Right ventricle myocardium inferior (tissue), 1 donor: ENCODE measurements at places on chromosomes 5 and 9. TPM values are rescaled to one million over a fixed set of nuclear protein-coding genes. Genes with fewer than 3 reads are reported as not detected.

Gene PCDHB6
- 0.51 TPM for total RNA-seq

Gene PSD2
- not detected for total RNA-seq

Gene FBP2
- 0.54 TPM for total RNA-seq

Gene SLC22A4
- total RNA-seq = 0.57 TPM

Gene RANBP6
- 24.2 TPM for total RNA-seq

Gene SLC27A6
- total RNA-seq = 76.5 TPM

Gene LECT2
- not detected for total RNA-seq

Gene LHX3
- not detected for total RNA-seq

Gene GLRA1
- not detected for total RNA-seq

DNA sequence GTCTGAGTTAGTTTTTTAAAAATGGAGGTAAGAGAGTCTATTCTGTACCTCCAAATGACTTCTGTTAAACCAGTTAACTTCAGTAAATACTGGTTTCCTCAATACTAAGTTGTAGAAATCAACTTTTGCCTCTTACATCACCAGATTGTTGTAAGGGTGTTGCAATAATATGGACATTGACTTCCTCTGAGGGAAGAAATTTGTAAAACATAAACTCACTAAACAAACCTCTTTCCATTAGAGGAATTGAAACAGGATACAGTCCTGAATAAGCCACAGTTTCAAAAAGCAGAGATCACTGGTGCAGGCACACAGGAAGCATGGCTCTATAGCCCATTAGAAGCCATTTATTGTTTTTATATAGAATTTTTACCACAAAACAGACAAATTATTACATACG, 32.7 kb upstream of the SLCO6A1 start:
- DNase-seq = no peak

DNA sequence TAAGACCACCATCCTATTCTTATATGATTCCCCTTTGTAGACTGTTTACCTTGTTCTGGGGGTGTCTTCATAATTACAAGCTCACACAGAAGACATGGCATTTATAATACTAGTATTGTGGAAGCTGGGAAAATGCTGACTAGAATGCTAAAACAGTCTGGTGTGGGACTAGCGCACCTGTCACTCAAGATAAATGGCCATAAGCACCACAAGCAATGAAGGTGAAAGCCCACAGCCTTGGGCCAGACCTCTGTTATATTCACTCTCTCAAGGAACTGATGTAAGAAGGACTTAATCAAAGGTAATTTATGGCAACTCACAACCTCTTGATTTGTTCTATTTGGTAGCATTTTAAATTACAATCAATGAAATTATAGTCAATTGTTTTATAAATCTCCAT, 721.5 kb downstream of the SEMA5A start:
- no peak for DNase-seq

- DNase-seq = no peak
Observed at GRCh38 chr9:74949859-74950855, 2.6 kb downstream of the C9orf40 start.

- no peak for DNase-seq
Observed at GRCh38 chr9:22211588-22212360, 202.7 kb upstream of the CDKN2B start.

DNA sequence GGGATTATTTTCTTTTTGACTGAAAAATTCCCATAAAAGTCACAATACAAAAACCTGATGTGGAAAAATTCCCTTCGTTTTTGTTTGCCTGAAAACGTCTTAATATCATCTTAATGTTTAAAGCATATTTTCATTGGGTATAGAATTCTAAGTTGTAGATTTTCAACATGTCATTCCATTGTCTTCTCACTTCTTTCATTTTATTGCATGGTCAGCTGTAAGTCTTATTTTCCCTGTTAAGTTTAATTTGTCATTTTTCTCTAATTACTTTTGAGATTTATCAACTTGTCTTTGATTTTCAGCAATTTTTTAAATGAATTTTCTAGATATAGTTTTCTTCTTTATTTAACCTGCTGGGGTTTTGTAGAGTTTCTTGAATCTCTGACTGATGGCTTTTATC, 131.7 kb downstream of the FBXO38 start:
- no peak for DNase-seq

DNA sequence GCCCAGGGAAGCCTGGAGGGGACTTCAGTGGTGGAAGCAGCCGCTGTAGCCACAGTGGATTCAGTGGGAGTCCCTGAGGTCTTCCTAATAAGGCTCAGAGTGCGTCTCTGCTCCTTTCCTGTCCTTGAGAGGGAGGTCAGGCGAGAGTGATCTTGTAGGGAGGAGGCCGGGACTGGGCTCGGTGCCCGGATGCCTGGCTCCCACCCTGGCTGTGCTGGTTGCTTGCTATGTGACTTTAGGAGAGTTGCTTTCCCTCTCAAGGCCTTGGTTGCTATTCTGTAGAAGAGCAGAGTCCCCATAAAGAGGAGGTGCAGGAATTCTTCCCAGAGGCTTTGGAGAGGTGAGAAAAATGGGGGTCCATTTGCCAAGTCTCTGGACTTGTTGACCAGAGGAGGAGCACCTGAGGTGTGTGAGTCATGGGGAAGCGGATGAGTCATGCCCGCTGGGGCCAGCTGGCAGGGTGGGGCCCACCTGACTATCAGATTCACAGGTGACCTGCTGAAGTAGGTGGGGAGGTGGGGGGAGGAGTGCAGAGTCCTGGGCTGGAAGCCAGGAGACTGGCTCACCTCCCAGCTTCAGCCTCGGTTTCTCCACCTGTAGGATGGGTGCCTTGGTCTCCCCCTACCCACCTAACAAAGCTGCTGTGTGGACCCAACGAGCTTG, 13.8 kb downstream of the GSN start:
- peak; percentile 91 for DNase-seq

DNA sequence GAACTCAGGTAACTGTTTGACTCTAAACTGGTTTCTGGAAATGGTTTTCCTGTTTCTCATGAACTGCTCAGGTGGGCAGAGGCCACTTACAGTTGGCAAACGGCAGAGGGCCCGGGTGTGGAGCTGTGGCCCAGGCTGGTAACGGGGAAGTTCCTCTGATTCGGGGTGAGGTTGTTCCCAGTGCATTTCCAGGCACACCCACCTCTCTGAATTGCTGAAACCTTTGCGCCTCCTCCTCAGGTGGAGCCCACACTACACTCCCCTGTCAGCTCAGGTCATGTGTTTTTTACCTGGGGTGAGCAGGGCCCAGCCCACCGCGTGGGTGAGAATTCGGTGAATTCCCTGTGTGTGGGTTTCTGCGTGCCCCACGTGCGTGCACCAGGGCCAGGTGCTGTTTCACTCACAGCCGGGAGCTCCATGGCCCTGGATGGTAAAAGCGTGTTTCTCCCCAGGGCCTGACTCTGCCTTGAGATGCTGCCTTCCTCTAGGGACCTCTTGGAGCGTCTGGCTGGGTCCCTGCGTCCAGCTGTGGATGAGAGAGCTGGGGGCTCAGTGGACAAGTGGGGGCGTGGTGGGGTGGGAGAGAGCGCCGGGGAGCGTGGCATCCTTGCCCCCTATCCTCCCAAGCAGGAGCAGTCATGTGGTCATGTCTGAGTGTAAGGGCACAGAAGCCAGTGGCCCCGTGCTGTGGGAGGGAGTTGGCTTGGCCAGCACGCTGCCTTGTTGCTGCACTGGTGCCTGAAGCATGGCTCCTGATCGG, 33.5 kb upstream of the LPCAT1 start:
- no peak for DNase-seq

DNA sequence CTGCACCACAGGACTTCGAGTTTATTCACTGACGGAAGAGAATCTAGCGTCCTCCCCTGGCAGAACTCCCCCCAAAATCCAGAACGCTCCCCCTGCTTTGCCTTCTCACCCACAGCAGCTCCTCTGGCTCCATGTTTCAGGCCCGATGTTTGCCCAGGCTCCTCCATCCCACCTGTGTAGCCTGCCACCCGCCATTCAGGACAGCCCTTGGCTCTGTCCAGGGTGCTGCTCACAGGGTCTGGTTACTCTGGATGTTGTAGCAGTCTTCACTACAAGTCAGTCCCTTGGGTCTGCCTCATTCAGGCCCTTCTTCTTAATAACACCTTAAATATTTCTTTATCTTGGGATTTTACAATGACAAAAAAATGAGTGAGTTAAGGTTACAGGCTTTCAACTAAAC, 41.3 kb upstream of the SV2C start:
- DNase-seq = no peak

GRCh38 chr9:27414220-27414761, 109.8 kb upstream of the IFNK start:
- peak; percentile 61 for DNase-seq

DNA sequence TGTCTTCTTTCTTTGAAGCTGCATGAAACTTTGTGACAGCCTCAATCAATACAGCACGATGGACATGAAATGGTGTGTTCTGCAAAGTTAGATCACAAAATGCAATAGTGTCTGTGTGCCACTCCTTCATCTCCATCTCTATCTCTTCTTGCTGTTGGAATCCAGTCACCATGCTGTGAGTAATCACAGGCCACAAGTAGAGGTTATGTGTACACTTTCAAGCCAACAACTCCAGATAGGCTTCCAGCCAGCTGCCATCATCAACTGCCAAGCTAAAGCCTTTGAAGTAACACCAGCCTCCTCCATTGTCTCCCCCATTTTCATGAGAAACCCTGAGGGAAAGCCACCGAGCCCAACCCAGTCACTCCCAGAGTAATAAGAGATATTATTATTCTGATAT, 360.6 kb downstream of the PTPRD start:
- peak; percentile 68 for DNase-seq

DNA sequence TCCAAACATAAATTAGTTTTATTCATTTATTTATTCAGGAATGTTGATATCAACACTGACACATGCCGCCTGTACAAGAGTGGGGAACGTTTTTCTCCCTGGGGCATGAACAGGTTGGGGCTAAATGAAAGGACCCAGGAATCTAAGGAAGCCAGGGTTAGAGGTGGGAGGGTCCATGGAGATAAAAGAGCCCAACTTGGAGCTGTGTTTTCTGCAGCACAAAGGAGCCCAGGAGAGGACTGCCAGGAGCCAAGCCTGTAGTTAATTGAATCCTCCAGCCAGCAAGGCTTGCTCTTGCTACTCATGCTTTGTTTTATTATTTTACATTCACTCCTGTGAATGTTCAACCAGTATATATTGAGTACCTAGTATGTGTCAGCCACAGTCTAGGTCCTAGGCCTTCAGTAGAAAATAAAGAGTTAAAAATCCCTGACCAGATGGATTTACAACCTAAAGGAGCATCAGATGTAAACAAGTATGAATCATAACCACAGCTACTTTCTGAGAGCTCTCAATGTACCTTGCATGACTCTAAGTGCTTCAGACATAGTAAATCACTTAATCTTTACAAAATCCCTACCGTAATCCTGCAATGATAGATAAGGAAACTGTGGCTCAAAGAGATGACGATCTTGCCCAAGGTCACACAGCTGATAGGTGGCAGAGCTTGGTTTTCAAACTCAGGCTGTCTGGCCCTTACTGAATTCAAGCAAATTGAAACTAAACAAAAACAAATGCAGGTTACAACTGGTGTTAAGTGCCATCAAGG, 69.8 kb downstream of the ASTN2 start:
- no peak for DNase-seq

GRCh38 chr5:41048986-41049385, 22.2 kb downstream of the MROH2B start:
- DNase-seq = no peak

GRCh38 chr9:99712214-99712613, 109.5 kb upstream of the NR4A3 start:
- no peak for DNase-seq

GRCh38 chr9:86163503-86163902, 64.1 kb upstream of the GOLM1 start:
- no peak for DNase-seq

DNA sequence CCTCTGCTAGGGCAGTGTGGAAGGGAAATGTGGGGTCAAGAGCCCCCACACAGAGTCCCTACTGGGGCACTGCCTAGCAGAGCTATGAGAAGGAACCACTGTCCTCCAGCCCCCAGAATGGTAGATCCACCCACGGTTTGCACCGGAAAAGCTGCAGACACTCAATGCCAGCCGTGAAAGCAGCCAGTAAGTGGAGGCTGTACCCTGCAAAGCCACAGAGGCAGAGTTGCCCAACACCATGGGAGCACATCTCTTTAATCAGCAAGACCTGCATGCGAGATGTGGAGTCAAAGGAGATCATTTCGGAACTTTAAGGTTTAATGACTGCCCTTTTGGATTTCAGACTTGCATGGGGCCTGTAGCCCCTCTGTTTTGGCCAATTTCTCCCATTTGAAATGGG, 52.2 kb downstream of the GKAP1 start:
- DNase-seq = no peak

- peak; percentile 55 for DNase-seq
Observed at GRCh38 chr9:124257070-124257843, 492 bp upstream of the NEK6 start.

- no peak for DNase-seq
Observed at GRCh38 chr5:38483805-38484398, 72.5 kb downstream of the LIFR start.

DNA sequence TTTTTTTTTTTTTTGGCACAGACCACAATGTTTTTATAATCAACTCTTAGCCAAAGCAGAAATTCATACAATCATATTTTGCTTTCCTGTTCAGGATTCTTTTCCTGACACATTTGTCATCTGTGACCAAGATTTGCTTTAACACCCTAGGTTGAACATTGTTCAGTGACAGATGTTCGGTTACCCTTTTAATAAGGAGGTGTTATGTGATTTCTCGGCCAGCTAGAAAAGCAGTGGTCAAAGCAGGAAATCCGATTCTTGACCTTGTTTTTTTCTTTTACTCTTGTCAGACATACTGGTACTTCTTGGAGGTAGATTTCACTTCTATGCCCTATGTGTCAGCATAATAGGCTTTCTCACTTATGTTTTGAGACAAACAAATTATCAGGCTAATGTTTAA, 335.3 kb upstream of the ACTBL2 start:
- DNase-seq = no peak

DNA sequence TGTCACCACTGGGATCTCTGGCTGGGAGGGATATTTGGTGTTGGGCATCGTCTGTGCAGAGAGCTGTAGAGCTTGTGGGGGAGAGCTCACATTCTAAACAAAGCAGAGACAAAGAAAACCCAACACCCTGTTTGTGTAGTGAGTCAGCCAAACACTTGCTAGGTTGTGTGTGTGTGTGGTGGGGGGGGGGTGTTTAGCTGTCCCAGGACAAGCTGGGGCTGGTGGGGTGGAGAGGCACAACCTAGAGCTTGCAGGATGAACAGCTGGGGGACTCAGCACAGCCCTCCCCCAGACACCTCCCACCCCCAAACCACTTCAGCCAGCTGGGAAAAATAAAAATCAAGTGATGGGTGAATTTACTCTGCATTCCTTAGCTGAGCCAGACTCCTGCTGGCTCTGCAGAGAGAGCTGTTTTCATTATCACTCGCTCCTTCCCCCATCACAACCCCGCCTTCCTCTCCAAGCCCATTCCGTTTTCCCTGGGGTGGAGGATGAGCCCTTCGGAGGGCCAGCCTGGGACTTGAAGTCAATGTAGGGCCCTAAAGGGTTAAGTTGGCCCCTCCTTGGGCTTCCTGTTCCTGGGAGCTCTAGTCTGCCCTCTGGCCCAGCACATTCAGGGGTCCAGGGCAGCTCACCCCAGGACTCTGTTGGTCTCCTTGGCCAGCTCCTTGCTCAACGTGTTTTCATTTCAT, 2.6 kb downstream of the OLFML2A start:
- DNase-seq = no peak

- DNase-seq = no peak
Observed at GRCh38 chr9:89533411-89534095, 35.6 kb upstream of the SEMA4D start.

GRCh38 chr5:74380193-74380592, 260.3 kb downstream of the ENC1 start:
- no peak for DNase-seq
